Stimulated activated CD8-positive, alpha-beta memory T cell treated with anti-CD3 and anti-CD28 coated beads, Interleukin-7, amount 100 ng/mL, for 1 hour (primary cell): ENCODE measurements at places on chromosomes 1 and 21.

DNA sequence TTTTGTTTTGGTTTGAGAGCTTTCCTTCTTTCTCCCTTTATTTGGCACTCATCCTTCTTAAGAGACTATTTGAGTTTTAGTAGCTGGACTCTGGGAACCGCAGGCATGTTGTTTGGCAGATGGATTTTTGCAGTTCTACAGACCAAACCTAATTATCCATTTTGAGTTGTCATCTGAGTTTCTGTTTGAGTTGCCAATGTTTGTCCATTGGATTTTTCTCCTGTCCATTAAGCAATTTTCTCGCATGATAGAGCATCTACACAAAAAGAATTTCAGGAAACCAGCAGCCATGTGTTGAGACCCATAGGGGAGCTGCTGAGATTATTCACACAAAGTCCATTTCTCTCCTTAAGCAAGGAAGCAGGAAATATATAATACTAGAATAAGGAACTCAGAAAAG is 17.2 kb upstream of the CXADR start:
- no peak for DNase-seq

- no peak for DNase-seq
Measured at GRCh38 chr1:117670976-117671780, 65.3 kb downstream of the TENT5C start.

- DNase-seq, result no peak
Measured at GRCh38 chr1:44223187-44223610, 9.9 kb downstream of the DMAP1 start.

DNA sequence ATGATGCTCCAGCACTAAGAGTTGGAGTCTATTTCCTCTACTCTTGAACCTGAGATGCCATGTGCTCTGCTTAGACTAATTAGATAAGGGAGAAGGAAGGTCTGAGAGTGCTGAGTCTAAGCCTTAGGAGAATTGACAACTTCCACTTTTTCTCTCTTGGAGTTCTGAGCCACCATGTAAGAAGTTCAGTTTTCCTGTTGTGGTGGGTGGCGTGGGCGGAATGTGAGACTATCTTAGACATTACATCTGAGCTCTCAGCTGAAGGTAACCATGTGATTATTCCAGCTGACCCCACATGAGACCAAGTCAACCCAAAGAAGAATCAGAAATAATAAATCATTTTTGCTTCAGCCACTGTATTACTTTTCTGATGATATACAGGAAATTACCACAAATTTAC is 404.5 kb upstream of the LRRC7 start:
- DNase-seq, result no peak
